Right atrium auricular region (tissue), 2 donors: ENCODE measurements at places on chromosomes 2 and 18. TPM values are rescaled to one million over a fixed set of nuclear protein-coding genes. Genes with fewer than 3 reads are reported as not detected.

DNA sequence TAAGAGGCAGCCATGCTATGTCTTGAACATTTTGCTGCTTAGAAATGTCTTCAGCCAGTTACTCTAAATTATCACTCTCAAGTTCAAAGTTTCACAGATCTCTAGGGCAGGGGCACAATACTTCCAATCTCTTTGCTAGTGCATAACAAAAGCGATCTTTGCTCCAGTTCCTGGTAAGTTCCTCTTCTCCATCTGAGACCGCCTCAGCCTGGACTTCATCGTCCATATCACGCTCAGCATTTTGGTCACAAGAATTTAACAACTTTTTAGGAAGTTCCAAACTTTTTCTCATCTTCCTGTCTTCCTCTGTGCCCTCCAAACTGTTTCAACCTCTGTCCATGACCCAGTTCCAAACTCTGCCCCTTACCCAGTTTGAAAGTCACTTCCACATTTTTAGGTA is 8.8 kb upstream of the SLC35F5 start:
- DNase-seq, result no peak

- no peak for DNase-seq
Observed at GRCh38 chr2:225226441-225226840, 173.1 kb upstream of the NYAP2 start.

The CPO gene
- total RNA-seq, result not detected

The CYP27A1 gene
- 23.4 TPM for total RNA-seq

- no peak for DNase-seq
Observed at GRCh38 chr2:162490052-162490717, 146.3 kb downstream of the GCA start.

The GALR1 gene
- total RNA-seq, result 0.07 TPM

The PID1 gene
- 24.0 TPM for total RNA-seq

DNA sequence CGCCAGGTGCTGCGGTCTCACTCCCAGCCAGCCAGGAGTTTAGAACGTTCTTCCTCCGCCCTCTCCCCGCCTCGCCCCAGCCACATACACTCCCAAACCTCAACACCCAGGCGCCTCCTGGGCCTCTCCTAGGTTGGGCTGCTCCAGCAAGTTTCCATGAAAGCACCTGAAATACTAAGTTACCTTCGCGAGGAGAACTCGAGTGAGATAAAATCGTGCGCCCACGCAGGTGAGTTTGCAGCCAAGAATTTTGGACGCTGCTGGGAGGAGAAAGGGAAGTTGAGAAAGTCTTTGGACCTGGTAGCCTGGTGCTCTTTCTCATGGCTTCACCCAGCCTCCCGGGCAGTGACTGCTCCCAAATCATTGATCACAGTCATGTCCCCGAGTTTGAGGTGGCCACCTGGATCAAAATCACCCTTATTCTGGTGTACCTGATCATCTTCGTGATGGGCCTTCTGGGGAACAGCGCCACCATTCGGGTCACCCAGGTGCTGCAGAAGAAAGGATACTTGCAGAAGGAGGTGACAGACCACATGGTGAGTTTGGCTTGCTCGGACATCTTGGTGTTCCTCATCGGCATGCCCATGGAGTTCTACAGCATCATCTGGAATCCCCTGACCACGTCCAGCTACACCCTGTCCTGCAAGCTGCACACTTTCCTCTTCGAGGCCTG is at the start of gene GPR39:
Gene GPR39, plus strand, starts transcription at position 83 of the 673 bp plus-strand sequence.
- DNase-seq, result no peak

DNA sequence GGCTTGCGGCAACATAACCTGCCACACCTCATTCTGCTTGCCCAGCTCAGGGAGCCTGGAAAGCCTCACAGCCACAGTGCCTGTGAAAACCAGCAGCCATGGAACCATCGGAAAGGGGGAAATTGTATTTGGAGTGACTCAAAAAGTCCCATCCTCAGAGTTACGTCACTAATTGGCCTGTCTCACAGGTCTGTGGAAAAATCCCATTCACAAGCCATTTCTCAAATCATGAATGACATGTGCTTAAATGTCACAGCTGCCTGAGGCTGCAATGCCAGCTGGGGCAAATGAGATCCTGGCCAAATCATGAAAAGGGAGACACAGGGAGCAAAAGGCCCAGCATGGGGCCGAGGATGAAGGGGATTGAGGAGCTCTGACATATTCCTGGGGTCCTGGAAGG is 486.9 kb upstream of the RAB6C start:
- DNase-seq, result no peak

GRCh38 chr18:76801567-76802505 is 20.5 kb upstream of the ZNF236 start:
- DNase-seq, result no peak

GRCh38 chr2:152042636-152043615 is 55.9 kb downstream of the CACNB4 start:
- DNase-seq, result no peak

DNA sequence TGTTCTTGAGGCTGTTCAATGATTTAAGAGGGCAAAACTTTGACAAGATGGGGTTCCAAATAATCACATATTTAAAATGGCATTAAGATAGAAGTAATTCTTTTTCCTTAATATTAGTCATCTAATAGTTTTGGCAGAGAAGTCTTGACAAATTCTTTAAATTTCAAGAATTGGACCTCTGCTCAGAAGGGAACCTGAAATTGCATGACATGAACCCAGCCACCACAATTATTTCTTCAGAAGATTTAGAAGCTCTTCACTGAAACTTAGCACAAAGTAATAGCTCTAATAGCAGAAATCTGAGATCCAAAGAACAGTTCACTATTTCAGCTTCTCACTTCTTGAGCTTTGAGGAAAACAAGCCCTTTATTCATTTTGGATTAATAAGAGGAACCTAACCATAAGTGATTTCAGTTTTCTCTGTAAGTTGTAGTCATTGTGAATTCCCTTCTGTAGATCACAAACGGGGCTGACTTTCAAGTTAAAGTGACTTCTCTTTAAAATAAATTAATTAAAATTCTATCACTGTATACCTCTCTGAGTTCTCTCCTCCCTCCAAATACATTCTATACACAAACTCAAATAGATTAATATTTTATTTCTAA is 100.6 kb upstream of the ITGA4 start:
- DNase-seq, result no peak

DNA sequence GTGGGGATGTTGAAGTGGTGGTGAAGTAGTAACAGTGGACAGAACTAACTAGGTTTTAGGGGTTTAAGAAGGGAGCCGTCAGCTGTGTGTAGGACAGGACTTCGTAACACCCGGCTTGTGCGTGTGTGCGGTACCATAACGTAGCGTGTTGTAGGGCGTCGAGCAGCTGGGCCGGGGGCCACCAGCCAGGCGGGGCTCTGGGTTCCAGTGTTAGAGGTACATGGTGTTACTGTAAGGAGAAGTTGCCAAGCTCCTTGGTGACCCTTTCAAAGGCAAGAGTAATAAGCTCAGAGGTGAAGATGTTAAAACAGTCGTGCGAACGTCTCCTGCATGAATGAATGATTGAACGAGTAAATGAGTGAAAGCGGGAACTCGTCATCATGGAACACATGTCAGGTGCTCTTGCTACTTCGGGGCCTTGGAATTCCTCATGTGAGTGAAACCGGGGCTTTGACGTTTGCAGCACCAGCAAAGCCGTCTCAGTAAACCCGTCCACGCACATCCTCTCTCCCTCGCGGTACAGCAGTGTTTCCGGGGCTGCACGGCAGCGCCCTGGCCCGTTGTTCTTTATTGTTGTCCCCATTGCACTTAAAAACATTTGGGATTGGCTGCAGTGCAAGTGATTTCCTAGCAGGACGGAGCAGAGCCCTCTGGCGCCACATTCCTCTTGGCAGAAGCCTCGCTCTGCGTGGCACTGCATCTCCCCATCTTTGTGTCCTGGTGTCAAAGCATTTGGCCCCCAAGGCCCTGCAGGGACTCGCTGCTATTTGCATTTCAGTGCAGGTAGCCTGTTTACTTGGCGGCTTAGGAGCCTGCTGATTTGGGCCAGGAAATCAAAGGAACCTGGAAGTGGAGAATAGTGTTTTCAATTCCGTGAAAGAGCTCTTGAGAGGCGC is 115.0 kb downstream of the GBX2 start:
- no peak for DNase-seq

The CPS1 gene
- 1.9 TPM for total RNA-seq

The GPR75 gene
- 2.5 TPM for total RNA-seq

DNA sequence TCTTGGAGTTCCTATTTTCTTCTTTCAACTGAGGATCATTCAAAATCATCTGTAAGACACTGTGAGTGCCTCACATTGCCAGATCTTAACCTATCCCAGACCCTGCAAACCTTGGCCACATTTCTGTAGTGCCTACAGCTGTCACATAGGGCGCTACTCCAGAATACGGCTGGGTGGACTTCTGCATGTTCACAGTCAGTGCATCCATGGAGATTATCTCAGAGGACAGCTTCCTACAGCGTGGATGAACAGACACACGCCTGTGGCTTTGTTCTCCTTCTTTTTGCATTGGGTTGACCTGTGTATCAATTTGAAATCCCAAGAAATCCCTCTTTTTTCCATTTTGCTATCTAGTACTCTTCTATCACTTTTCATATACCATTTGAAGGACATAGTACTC is 1.9 kb upstream of the KLHL29 start:
- no peak for DNase-seq
